ENCODE measurements at places on chromosomes 11 and 22.

GRCh38 chr22:46803936-46804335 lies 41.5 kb downstream of the TBC1D22A start:
- DNase-seq: no peak

- no peak for DNase-seq
Observed at GRCh38 chr11:99371257-99371656, 350.5 kb downstream of the CNTN5 start.

DNA sequence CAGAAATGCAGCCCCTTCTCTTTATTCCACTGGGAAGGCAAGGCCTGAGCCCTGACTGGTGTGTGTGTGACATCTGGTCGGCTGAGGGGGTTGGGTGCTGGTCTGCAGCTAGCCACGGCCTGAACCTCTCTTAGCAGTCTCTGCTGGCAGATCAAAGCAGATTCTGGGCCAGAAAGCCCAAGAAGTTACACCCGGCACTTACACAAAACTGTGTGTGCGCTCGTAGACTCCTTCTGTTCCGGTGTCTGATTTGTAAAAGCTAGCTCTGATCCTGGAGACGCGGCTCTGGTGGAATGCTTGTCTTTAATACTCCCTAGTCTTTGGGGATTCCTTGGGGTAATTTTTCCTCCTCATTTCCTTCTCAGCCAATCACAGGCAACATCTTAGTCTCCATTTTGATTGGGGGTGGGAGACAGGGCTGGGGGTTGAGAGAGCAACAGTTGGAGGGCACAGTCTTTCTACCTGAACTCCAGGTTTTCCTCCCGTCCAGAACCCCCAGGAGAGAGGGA lies 5.5 kb downstream of the PKNOX2 start:
- no peak for DNase-seq

DNA sequence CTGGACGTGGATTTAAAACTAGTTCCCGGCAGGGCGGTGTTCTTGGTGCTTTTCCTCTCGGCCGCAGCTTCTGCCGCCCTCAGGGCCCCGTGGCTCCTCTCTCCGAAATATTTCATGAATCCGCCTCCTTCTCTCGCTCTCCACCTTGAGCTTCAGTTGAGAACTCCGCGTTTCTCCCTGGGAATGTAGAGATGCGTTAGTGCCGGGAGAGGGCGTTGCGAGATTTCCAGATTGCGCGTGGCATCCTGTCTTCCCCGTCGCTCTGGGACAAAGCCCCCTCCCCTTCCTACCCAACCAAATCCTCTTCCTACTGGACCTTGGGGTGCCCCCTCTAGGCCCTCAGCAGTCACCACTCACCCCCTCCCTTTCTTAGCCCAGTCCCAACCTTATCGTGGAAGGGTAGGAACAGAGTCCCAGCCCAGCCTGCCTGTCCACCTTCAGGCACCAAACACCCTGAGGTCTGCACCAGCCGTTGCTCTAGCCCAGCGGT lies 15.5 kb upstream of the RAC2 start:
- DNase-seq: no peak

DNA sequence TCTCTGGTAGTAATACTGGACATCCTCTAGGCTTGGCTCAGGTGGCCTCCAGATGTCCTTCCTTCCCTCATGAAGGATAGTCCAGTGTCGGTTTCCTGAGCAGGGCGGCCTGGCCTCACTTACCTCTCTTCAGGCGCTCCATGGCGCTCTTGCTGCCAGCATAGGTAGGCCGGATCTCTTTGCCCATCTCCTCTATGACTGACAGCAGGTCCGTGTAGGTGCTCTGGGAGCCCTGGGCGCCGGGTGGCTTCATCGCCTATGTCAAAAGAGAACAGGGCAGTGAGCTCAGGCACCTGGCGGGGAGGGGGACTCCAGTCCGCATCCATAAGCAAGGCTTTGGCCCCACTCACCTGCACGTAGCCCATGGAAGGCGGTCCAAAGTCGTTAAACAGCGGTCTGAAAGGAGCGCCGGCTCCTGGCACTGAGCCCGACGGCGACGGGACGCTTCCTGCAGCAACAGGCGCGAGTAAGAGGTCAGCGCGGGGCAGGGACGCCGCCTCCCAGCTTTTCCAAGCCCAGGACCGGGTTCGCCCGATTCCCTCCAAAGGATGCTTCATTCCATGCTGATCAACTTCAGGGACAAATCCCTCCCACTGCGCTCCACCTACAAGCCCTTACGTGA lies 609 bp downstream of the CDK2AP2 start:
- DNase-seq: no peak

DNA sequence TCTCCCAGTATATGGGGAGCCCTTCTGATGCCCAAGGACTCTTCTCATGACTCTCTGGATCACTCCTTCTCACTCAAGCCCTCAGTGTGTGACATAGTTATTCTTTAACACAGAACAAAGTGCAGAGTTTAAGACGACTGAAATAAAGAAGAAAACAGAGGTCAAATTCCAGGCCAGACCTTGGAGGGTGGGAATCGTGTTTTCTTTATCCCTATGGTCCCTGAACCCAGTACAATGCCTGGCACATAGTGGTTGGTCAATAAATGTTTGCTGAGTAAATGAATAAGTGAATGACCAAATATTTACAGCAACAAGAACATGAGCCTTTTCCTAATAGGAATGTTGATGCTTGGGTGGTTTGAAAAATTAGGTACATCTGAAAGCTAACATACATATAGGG lies 28.8 kb downstream of the VSTM5 start:
- DNase-seq: no peak

- DNase-seq: no peak
Observed at GRCh38 chr22:42596336-42596735, 18.3 kb downstream of the POLDIP3 start.

GRCh38 chr11:65184146-65184545 lies 2.4 kb downstream of the CAPN1 start:
- no peak for DNase-seq

GRCh38 chr11:70133771-70134335 lies 55.7 kb downstream of the ANO1 start:
- DNase-seq: no peak

- no peak for DNase-seq
Observed at GRCh38 chr11:78318321-78319114, 99.1 kb downstream of the GAB2 start.

GRCh38 chr11:112983887-112984286 lies 22.7 kb downstream of the NCAM1 start:
- DNase-seq: no peak

- DNase-seq: no peak
Observed at GRCh38 chr11:134142536-134142935, 73.7 kb downstream of the JAM3 start.

GRCh38 chr11:134957540-134958335 lies 545.7 kb upstream of the B3GAT1 start:
- DNase-seq: no peak

DNA sequence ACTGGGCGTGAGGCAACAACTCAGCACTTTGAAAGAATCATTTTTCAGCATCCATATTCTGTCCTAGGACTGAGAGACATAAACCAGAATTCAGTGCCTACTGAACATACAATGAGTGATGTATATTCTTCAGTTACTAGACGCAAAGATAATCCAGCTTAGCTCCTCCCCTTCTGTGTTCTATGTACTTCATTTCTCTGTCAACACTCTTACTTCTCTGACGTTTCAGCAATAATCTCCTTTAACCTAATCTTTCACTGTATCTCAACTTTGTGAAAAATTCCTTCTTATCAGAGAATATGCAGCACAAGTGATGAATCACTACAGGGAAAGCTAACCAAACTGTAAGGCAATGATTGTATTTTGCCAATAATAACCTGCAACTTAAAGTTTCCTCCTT lies 2.5 kb upstream of the OR51B5 start:
- no peak for DNase-seq

DNA sequence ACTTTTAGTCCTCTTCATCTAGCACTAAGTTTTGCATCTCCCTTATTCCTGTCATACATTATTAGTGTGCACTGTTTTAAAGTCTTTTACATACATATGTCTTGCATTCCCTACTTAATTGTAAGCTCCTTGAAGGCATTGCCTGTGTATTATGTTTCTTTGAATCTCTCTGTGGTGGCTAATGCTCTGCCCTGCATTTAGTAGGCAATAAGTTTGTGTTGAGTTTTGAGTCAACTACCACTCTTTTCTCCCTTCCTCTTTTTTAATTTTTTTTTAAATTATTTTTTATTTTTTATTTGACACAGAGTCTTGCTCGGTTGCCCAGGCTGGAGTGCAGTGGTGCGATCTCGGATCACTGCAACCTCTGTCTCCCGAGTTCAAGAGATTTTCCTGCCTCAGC lies 78.9 kb downstream of the ZBTB16 start:
- no peak for DNase-seq

DNA sequence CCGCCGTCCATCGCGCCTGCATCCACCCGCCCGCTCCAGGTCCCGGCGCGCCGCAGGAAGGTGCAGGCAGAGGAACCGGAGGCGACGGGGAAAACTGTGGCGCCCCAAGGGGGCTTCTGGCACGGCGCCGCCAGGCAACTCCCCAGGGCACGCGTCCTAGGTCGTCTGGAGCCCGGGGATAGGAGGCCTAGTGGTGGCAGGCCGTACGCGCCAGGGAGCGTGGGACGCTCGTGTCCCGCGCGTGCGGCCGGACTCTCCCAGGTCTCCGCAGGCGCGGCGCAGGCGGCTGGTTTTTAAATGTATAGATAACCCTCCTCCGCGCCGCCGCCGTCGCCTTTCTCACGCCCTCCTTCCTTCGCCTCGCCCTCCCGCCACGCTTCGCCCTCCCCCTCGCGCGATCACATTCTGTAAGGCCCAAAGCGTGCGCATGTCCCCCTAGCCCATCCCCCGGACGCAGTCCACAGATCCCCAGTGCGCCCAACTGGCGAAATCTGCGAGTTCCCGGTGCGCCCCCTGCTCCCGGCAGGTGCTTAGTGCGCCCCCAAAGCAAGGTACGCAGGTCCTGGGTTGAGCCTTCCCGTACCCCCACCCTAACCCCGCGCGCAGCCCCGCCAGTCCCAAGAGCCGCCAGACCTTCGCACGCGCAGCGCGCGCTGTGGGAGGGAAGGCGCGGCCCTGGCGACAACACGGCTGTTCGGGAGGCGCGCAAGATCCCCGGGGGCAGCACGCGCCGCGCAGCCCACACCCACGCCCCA lies at the start of gene ASCL2:
Gene ASCL2 (minus strand): TSS at position 267 of the 755 bp plus-strand sequence. CDS start 256 bp downstream, at position 11.
- DNase-seq: no peak

- no peak for DNase-seq
Observed at GRCh38 chr22:43289976-43290721, 53.0 kb downstream of the SCUBE1 start.

GRCh38 chr11:47104261-47104950 lies 72.3 kb downstream of the ARFGAP2 start:
- no peak for DNase-seq

GRCh38 chr11:109696191-109696897 lies 274.4 kb downstream of the C11orf87 start:
- DNase-seq: no peak

DNA sequence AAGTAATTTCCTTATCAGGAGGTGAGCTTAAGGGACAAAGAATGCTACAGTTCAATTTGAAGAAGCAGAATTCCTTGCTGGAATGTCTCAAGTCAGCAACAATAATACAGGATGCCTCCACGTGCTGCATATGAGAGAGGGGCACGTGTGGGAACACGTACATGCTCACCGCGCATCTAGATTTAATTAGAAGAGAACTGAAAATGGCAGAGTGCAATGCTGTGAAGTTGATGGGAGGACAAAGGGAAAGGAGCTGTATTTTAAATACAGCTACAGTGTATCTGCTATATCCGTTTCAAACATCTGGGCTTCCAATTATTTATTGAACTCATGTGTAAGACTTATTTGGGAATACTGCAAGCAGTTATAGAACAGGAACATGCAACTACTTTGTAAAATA lies 328.7 kb downstream of the SOX6 start:
- no peak for DNase-seq

DNA sequence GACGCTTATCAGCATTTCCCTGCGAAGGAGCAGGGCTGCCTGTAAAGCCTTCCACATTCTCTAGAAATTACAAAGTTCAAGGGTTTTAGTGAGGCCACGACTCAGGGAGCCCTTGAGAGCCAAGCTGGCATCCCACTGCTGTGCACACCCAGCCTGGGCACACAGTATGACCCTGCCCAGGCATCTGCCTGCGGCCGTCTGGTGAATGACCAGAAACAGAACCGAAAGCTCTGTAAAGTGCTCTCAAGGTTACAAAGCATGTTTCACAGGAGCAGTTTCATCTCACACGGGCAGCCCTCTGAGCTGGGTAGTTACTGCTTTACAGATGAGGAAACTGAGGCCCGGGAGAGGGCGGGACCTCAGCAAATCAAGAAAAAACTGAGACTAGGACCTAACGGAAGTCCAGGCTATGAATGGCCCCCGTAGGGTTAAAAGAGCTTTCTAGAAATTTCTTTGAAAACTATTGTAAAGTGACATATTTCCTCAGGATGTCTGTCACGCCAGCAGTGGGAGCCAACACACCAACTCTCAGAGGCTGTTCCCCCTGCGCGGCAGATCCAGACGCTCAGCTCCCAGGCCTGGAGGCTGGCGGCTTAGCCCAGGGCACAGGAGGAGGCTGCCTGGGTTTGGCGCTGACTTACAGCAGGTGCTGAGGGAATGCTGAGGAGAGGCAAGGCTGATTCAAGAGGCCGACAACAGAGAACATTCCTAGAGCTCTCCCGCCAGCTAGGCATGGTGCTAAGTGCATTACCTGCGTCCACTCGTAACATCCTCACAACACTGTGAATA lies 7.7 kb upstream of the TCF20 start:
- no peak for DNase-seq

DNA sequence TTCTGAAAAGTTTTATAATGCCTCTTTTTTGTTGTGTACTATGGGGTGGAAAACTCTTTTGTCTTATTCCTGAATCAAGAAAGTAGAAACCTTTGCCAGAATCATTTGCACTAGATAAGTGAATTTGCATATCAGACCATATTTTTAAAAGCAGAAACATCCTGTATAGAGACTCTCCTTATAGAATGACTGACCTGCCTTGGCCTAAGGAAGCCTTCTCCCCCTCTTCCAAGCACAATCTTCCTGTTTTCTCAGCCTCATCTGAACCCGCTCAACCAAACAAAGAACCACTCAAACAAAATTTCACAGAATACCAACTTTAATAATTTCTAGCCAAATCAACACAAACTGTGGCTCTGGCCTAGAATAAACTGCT lies 60.3 kb downstream of the SIK3 start:
- no peak for DNase-seq

DNA sequence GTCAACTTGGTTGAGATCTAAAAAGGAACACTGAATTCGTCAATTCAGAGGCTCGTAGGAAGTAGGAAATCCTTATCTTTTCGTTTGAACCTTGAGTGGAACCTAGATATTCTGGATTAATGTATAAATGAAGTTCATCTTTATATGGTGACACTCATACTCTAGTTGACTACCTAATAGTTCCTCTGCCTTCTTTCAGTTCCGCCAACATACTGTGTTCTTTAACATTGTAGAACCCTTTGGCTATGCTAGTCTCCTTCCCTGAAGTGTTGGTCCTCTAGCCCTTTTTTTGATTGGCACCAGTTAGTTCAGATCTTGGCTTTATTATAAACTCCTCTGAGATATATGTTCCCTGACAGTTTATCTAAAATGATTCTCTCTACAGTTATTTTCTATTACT lies 1.5 kb downstream of the ATM start:
- DNase-seq: no peak

- no peak for DNase-seq
Observed at GRCh38 chr11:47394322-47395222, 13.8 kb upstream of the SLC39A13 start.

GRCh38 chr11:57812634-57813033 lies 51.0 kb downstream of the CTNND1 start:
- DNase-seq: no peak

All from NCI-H187 (cell line).